ENCODE measurements at places on chromosomes 13 and 19.

DNA sequence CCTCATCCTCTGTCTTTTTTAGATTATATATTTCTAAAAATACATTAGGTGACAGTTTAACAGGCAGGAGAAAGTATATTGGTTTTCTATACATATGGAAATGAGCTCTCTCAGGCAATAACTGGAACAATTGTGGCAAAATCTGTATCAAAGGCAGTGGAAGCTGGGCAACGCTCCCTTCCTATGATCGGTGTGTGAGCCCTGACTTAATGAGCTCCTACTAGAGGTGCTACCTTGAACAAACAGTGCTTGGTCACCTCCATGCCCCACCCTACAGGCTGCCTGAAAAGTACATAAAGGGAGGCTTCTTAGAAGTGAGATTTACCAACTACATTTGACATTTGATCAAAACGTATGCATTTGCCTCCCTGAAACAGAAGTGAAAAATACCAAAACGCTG is 185.3 kb downstream of the EFNB2 start:
- DNase-seq = no peak

DNA sequence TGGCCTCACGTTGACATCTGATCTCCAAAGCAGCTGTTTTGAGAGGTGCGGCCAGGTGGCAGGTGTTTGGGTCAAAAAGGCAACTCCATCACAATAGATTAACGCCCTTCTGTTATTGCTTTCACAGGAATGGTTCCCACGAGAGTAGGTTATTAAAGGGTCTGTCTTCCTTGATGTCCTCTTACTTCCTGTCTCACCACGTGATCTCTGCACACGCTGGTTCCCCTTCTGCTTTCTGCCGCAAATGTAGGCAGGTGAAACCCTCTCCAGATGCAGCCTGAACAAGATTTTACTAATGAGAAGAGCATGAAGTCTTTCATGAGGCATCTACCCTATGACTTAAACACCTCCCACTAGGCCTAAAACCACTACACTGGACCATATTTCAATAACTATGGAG is 22.8 kb upstream of the ZNF564 start:
- DNase-seq = no peak

DNA sequence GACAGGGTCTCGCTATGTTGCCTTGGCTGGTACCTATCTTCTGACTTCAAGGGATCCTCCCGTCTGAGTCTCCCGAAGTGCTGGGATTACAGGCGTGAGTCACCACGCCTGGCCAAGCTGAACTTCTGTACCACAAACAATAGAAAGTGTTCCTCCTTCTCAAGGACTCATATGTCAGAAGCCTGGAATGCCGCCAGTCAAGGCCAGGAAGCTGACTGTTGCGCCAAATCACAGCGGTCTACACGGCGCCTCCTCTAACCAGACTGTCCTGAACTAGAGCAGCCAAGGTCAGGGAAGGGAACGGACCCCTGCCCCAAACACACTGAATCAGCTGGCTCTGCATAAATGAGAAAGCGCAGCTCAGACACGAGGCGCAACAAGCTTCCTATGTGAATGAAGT is 14.6 kb downstream of the RAB20 start:
- peak; percentile 96 for DNase-seq

GRCh38 chr13:48165063-48165462 is 67.9 kb upstream of the ITM2B start:
- no peak for DNase-seq

- peak; percentile 49 for DNase-seq
Observed at GRCh38 chr13:110236831-110237261, 70.1 kb downstream of the COL4A1 start.

DNA sequence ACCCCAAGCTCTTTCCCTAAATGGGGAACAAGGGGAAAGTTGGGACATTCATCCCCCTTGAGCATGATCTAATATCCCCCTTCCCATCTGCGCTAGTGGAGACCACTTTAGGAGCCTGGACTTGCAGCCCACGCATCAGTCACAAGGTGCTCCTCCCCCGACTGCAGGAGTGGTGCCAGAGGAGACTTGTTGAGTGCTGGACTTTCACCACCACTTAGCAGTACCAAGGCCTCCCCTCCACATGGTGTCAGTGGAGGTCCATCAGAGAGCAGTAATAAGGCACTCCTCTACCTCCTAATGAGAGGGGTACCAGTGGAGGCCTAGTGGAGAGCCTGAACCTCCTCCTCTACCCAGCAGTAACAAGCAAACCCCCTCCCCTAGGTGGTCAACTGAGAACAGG is 22.5 kb downstream of the CAB39L start:
- DNase-seq = no peak

DNA sequence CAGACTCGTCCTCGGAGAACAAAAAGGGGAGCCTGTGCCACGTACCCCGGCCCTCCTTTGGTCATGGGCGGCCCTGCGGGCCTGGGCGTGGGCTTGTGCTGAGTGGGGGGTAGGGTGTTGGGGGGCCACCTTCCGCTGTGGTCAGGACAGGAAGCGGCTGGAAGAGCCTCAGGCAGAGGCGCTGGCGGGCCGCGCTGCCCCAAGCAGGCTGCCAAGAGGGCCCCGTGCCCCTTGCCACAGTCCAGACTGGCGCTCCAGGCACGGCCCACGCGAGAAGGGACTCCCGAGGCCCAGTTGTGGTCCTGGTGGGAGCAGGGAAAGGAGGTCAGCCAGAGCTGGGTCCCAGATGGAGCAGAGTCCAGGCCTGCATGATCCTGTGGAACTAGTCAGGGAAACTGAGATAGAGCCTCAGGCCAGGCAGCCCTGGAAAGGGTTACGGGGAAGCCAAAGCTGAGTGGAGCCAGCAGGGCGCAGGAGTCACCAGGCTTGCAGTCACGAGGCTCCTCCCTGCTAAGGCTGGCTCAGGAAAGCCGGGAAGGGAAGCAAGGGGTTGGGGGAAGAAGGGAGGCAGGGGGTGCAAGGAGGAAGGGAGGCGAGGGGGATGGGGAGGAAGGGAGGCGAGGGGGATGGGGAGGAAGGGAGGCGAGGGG is 135.0 kb downstream of the CRYL1 start:
- DNase-seq = no peak

Measured in cardiac fibroblast (primary cell).